Neural crest cell (in vitro differentiated cells): ENCODE measurements at places on chromosomes 1 and 21. TPM values are rescaled to one million over a fixed set of nuclear protein-coding genes. Genes with fewer than 3 reads are reported as not detected.
A peak's percentile ranks its signal among the peaks of the same experiment; 100 is the strongest.

DNA sequence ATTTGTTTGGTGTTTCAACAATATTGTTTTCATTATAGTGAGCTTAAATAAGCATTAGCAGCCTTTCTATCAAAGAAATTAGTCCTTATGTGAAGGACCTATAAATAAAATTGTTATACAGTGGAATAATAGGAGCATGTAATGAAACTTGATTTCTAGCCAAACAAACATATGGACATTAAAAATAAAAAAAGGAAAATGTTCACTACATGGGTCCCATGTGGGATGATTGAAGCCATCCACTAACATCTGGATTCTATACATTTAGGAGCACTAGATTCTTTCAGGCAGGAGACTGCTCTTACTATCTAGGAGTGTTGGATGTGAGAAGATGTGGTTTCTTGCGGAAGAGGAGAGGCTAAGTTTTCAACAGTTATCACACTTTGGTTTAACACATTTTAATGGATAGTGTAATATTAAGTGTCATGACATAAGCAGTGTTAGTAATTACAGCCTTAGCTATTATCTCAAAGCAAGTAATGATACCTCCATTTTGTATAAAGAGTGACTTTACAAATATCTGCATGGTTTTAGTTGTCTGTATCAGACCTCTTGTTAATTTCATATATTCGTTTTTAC is 62.3 kb downstream of the LYPLAL1 start:
- H3K4me1 ChIP-seq, result no peaks in the 10 kb centered on the region
- no peak for DNase-seq
- no peak overlapping the region for H3K4me3 ChIP-seq
- H3K27ac ChIP-seq, result no peak overlapping the region

- DNase-seq, result no peak
- no peak overlapping the region for H3K4me3 ChIP-seq
- no peaks in the 10 kb centered on the region for H3K27me3 ChIP-seq
- no peak overlapping the region for H3K27ac ChIP-seq
- no peaks in the 10 kb centered on the region for H3K4me1 ChIP-seq
Observed at GRCh38 chr1:6065093-6065858, 19.6 kb downstream of the KCNAB2 start.

DNA sequence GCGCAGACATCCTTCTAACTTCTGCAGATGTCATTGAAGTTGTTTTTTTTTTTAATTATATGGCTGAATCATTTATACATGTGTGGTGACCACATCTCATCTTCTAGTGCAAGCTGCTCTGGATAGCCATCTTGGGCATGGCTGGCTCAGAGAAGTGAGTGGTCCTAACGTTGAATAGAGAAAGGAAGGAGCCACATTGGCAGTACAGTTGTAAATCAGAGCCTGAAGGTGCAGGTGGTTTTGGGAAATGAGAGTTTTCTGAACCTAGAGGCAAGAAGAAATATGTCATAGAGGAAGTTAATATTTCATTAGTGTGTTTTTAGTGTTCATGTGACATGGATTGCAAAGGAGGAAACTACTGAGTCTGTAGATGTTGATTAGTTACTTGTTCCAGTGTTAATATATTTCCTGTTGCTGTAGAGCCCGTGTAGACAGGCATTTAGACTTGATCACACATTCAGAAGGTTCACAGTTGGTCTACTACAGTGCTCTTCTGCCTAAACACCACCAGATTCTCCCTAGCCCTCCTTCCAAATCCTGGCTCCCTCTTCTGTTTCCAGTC is 163.7 kb downstream of the ROR1 start:
- DNase-seq, result no peak
- peaks cover 8% of the 10 kb centered on the region for H3K4me1 ChIP-seq
- peak overlapping the region; percentile 28 for H3K27ac ChIP-seq
- H3K27me3 ChIP-seq, result no peaks in the 10 kb centered on the region

Gene ELAPOR1
- total RNA-seq, result 0.64 and 0.70 TPM in 2 replicates

DNA sequence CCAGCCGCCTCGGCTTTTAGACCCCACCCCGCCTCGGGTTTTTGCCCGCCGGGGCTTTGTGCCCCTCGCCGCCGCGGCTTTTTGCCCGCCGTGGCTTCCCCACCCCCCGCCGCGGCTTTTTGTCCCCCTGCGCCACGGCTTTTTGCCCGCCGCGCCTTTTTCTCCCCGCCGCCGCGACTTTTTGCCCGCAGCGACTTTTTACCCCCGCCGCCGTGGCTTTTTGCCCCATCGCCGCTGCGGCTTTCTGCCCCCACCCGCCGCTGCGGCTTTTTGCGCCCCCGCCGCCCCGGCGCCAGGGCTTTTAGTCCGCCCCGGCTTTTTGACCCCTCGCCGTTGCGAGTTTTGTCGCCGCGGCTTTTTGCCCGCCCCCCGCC is 474.4 kb downstream of the FAM72C start:
- H3K4me1 ChIP-seq, result no peaks in the 10 kb centered on the region
- DNase-seq, result no peak
- peaks cover 4% of the 10 kb centered on the region for H3K36me3 ChIP-seq

GRCh38 chr1:172421974-172422604 is 1.6 kb downstream of the C1orf105 start:
- peaks cover 7% of the 10 kb centered on the region for H3K4me1 ChIP-seq
- H3K4me3 ChIP-seq, result no peak overlapping the region
- H3K27ac ChIP-seq, result no peak overlapping the region
- H3K36me3 ChIP-seq, result no peaks in the 10 kb centered on the region
- DNase-seq, result no peak
- H3K27me3 ChIP-seq, result no peaks in the 10 kb centered on the region

- peaks cover 5% of the 10 kb centered on the region for H3K4me1 ChIP-seq
- H3K36me3 ChIP-seq, result no peaks in the 10 kb centered on the region
- no peak for DNase-seq
- no peak overlapping the region for H3K4me3 ChIP-seq
- H3K27ac ChIP-seq, result no peak overlapping the region
Observed at GRCh38 chr21:32519945-32520874, 65.1 kb downstream of the TCP10L start.

DNA sequence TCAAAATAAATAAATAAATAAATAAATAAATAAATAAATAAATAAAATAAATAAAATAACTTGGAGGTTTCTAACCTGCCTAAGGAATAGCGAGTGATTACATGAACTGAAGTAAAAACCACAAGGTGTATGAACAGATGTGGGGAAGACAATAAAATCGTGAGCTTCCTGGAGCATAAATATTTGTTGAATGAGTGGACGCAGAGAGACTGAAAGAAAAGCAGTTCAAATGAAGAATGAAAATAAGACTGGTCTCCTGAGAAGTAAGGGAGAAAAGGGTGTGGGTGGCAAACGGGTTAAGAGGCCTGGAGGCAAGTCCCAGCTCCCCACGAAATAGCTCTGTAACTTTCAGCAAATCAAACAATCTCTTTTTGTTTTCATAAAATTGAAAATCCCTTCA is 33.6 kb downstream of the CHML start:
- H3K27ac ChIP-seq, result no peak overlapping the region
- no peak for DNase-seq
